ENCODE measurements at places on chromosomes 12 and 14.

DNA sequence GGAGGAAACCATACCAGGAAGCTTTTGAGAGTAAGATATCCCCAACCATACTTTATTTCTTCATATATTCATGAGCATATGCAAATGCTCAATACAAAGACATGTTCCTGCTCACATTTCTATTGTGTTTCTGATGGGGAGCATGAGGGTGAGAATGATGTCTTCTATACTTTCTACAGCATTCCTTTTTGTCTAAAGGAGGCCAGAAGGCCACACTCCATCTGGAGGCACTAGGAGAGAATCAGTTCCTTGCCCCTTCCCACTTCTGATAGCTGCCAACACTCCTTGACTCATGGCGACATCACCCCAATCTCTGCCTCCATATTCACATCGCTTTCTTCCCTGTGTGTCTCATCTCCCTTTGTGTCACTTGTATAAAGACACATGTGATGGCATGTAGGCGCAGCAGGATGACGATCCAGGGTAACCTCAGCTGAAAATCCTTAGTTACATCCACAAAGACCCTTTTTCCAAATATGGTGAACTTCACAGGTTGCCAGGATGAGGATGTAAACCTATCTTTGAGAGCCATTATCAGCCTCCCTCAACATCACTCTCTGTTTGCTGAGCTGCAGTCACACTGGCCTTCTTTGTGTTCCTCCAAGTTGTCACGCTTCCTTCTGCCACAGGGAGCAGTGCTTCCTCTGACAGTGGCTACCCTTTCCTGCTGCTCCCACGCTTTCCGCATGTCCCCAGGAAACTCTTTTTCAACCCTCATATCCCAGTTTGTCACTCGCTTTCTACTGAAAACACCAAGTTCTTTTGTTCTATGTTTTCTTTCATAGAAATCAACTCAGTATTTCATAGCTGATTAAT lies 96.9 kb downstream of the STXBP6 start:
- no peak for DNase-seq

DNA sequence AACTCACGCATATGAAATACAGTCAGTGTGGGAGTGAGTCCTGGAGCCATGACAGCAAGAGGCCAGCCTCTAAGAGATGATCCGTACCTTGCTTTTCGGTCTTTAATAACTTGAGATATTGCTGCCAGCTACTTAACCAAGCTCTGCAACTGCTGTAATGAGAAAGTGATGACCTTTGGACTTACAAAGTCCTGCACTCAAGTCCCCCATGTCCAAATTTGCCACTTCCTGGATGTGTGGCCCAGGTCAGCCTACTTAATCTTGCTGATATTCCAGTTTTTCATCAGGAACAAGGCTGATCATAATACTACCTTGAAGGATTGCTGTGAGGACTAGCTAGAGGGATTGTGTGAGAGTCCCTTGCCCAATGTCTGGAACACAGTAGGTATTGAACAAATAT lies 33.8 kb upstream of the DUSP6 start:
- DNase-seq, result no peak

DNA sequence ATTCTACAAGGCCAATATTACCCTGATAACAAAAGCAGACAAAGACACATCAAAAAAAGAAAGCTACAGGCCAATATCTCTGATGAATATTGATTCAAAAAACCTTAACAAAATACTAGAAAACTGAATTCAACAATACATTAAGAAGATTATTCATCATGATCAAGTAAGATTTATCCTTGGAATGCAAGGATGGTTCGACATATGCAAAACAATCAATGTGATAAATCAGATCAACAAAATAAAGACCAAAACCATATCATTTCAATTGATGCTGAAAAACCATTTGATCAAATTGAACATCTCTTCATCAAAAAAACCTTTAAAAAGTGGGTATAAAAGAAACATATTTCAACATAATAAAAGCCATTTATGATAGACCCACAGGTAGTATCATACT lies 117.3 kb downstream of the CPNE8 start:
- no peak for DNase-seq

GRCh38 chr12:63905544-63905943 lies 61.0 kb downstream of the SRGAP1 start:
- DNase-seq, result no peak

- no peak for DNase-seq
Measured at GRCh38 chr14:46404865-46405811, 246.4 kb downstream of the RPL10L start.

- no peak for DNase-seq
Measured at GRCh38 chr12:47165934-47166333, 86.2 kb upstream of the AMIGO2 start.

GRCh38 chr12:11014234-11014633 lies 8.2 kb downstream of the TAS2R19 start:
- DNase-seq, result no peak

GRCh38 chr12:11774821-11775220 lies 125.3 kb downstream of the ETV6 start:
- no peak for DNase-seq

DNA sequence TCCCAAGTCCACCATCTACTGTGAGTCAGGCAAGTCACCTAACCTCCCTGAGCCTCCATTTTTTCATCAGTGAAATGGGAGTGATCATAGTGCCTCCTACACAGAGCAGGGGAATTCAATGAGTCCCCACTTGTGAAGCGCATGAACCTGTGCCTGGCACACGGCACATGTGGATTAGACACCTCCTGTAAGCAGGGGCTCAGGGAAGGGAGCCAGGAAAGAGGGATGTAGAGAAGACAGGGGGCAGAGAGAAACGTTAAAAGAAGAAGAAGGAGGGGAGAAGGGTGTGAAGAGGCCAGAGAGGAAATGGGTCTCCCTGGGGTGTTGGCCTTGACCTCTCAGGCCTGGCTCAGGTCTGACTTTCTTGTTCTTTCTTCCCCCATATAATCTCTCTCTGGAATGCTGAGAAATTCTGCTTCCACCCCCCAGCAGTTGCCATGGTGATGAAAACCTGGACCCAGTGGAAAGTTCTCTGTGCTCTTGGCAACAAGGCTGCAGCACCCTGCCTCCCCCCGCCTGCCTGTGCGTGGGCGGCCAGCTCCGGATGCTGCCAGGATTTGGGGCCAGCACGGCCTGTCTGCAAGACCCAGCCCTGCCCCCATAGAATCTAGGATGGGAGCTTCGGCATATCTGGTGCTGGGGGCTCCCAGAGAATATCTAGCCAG lies 94.5 kb downstream of the CALM1 start:
- DNase-seq, result peak; percentile 90

GRCh38 chr14:68084256-68084655 lies 264.7 kb downstream of the RAD51B start:
- no peak for DNase-seq

GRCh38 chr14:99758872-99759545 lies 34.2 kb upstream of the EML1 start:
- no peak for DNase-seq

- DNase-seq, result no peak
Measured at GRCh38 chr12:64840119-64840518, 15.7 kb downstream of the TBC1D30 start.

- DNase-seq, result no peak
Measured at GRCh38 chr14:103072595-103073366, 11.2 kb upstream of the LBHD2 start.

DNA sequence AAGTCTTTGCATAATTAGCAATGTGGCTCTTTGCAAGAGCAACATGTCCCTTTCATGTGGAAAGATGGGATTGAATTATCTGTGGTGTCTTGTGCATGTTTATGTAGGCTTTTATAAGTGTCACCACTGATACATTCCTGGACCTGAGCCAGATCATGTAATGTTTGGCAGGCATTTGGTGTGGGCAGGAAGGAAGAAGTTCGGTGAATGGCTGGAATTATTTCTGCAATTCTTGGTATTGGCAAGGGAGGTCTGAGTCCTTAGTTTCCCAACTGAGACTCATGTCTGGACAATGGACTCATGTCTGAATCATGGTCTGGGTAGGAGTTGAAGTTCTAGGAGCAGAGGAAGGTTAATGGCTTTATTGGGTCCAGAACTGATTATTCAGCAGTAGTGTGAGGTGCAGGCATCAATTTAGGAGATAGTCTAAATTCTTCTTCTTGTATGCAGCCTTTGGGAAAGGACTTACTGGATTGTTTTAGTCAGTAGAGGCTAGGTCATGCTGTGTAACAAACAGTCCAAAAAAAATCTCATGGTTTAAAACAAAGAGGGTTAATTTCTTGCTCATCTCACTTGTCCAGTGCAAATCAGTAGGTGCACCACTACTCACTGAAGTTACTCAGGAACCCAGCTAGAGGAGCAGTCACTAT lies 186.5 kb upstream of the LHX5 start:
- DNase-seq, result no peak

DNA sequence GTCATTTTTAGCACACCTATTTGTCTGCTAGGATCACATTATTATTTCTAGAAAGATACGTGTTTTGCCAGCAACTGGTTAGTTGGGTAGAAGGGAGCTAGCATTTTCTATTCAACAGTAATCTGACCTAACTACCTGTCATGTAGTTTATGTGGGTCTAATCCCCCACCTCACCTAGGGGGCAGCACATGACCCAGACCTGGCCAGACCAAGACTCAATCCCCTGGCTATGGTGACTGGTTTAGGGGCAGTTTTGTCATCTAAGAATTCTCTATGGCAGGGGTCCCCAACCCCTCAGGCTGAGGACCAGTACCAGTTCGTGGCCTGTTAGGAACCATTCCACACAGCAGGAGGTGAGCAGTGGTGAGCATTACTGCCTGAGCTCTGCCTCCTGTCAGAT lies 29.5 kb upstream of the EVL start:
- DNase-seq, result no peak

DNA sequence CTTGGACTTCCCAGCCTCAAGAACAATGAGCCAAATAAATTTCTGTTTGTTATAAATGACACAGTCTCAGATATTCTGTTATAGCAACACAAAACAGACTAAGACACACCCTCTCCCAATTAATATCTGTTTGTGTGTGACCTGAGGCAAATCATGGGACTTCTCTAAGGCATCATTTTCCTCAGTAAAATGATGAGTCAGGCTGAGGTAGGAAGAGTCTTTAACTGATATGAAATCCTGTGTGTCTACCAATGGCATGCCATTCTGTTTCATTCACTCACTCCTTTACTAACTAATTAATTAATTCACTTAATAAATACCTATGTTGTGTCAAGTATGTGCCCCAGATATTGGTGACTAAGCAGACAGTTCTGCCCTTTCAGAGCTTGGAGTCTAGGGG lies 258.4 kb upstream of the CRY1 start:
- DNase-seq, result no peak

- DNase-seq, result no peak
Measured at GRCh38 chr12:45338272-45338671, 122.4 kb downstream of the ANO6 start.

GRCh38 chr12:76241371-76241770 lies 106.8 kb downstream of the BBS10 start:
- no peak for DNase-seq

- DNase-seq, result peak; percentile 65
Measured at GRCh38 chr14:25111061-25111601, 61.2 kb upstream of the STXBP6 start.

- DNase-seq, result no peak
Measured at GRCh38 chr12:6241495-6241894, 41.3 kb downstream of the CD9 start.

DNA sequence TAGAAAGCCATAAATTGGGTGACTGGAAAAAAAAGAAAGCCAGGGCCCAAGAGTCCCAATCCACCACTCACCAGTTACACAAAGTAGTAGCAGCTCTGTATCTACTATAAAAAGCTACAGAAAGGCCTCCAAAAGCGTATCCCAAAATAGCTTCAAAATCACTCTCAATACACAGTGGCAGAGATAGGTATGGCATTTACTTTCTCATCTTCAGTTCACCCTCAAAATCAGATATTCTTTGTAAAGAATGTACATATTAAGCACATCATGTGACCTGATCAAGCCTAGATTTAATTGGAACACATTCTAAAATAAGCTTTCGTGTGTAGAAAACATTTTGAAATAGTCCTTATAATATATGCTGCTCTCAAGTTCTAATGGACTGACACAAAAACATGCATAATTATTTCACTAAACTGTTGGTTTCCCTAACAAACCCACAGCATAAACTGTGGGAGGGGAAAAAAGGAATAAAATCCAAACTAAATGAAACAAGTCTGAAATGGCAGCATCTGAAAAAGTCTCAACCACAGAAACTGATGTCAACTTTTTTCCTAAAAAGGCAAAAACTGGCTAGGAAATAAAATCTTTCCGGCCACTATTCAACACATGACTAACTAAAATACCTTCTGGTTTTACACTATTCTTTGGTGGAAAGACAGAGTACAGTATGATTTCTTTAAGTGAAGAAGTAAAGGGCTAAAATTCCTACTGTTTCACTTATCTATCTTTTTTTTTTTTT lies 25.9 kb downstream of the UBE2N start:
- DNase-seq, result no peak

- no peak for DNase-seq
Measured at GRCh38 chr12:2411616-2412304, 359.0 kb downstream of the CACNA1C start.

DNA sequence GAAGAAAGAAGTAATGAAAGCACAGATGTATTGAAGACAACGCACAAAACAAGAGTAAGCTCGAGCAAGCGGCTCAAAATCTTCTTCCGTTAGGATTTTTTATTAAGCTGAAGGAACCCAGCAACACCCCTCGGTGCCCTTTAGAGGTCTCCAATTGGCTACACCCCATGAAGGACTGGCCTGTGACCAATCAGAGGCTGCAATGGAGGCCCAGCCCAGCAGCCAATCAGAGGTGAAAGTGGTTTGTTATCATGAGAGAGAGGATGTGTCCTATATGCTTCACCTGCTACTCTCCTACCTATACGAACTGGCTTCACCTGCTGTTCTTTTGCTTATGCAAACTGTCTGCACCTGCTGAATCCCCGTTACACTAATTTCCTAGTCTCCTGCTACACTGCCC lies 358.8 kb downstream of the C12orf50 start:
- DNase-seq, result no peak

- peak; percentile 81 for DNase-seq
Measured at GRCh38 chr12:107645630-107646333, 39.8 kb upstream of the PWP1 start.

DNA sequence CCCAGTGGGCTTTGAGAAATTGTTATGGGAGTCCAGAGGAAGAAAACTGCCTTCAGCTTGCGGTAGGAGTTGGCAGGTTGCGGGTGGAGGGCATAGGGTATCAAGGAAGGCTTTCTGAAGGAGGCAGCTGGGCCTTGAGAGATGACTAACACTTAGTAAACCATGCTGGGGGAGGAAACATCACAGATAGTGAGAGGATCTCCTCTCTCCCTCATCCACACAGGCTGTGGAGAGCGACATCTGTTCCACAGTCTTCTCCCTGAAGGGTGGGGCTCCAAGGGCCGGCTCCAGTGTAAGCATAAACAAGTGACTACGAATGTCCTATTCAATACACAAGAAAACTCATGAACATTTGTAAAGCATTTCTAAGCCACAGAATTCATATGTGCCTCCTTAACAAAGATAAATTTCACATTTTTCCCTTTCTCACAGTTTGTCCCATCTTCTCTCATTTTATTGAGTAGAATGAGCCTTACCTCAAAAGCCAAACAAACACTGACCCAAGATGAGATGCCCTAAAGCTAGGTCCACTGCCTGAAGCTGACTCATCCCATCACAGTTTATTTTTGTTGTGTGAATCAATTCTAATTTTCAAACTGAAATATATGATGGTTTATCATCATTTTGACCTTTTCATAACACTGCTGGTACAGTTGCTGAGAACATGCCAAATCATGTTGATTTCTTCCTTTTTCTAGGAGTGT lies 227.9 kb downstream of the SLC25A21 start:
- no peak for DNase-seq

GRCh38 chr12:29198901-29199300 lies 49.8 kb downstream of the FAR2 start:
- DNase-seq, result no peak
